ENCODE measurements at places on chromosomes 11 and 22.

- DNase-seq: no peak
Observed at GRCh38 chr22:42432818-42433217, 615 bp upstream of the NFAM1 start.

DNA sequence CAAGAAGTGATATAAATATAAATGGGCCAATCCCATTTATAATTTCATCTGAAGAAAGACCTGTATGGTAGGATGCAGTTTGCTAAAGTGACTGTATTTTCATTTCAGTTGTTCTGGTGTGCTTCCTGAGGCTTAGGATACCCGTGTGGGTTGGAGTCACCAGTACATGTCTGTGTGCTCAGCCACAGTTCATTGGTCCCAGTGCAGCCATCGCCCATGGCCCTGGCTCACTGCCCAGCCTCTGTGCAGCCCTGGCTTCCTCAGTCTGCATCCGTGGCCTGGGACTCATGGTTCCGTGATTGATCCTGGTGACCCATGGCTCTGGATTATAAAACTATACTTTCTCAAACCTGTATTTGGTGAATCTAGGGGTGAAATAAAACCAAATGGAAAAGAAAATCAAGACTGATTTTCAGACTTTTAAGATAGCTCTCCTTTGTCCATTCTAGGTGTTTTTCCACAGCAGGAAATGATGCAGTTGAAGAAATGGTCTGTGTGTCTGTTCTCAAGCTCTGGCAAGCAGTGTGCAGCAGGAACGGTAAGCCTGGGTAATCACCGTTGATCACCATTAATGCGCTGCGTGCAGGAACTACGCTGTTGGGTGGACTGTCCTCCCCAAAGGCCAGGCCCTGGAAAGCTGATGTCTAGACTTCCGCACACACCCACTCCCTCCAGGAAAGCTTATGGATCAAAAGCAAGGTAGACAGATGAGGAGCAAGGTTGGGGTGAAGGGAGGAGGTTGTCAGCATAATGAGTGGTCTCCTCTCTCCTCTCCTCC, 27.2 kb downstream of the TTC12 start:
- no peak for DNase-seq

- no peak for DNase-seq
Observed at GRCh38 chr22:23063539-23064380, 6.6 kb upstream of the GNAZ start.

DNA sequence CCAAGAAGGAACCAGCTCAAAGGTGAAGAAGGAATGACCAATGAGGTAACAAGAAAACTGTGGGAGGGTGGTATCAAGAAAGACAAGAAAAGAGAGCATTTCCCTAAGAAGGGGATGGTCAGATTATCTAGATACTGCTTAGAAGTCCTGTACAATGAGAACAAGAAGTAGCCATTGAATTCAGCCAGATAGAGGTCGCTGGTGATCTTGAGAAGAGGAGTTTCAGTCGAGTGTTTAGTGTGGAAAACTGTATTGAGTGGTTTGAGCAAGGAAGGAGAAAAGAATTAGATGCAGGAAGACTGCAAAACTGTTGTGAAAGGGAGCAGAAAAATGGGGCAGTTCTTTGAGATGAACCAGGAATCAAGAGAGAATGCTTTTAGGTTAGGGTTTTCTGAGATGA, 74.6 kb upstream of the FAT3 start:
- DNase-seq: no peak

DNA sequence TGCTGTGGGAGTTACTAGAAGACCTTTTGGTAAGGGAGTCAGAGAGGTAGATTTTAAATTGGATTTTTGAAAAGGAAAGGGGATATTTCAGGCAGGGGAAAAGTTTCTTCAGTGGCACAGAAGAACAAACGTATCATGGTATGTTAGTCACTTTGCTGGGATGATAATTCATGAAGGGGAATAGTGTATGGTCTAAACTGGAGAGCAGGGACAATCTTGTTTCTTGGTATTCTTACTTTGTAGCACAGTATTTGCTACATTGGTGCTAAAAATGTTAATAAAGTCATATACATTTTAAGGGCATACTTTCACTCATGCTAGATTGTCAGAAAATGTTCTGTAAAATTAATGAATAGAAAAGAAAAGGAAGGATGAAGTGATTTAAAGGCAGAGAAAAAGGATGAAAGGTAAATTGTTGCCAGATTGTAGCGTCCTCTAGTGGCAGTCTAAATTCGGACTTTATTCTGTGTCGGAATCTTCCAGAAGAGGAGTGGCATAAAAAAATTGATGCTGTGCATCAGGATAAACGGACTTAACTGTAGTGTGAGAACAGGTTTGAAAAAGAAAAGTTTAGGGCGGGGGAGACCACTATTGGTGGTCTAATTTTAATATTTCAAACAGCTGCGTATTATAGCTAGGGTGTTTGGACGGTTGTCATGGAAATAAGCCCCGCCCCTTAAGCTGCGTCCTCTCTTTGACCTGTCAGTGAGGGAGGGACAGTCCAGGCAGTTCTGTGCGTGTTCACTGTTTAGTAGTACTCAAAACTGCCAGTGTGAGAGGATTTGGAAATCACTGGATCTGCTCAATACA, at the start of gene BCO2:
BCO2 (plus strand) TSS at position 724 of the 810 bp plus-strand sequence. CDS start 90 bp downstream, outside the sequence.
- no peak for DNase-seq

GRCh38 chr11:77197626-77198320, 69.7 kb downstream of the MYO7A start:
- DNase-seq: no peak

- no peak for DNase-seq
Observed at GRCh38 chr22:41074941-41075710, 17.3 kb upstream of the EP300 start.

GRCh38 chr22:33357981-33358399, 299.8 kb upstream of the SYN3 start:
- DNase-seq: no peak

DNA sequence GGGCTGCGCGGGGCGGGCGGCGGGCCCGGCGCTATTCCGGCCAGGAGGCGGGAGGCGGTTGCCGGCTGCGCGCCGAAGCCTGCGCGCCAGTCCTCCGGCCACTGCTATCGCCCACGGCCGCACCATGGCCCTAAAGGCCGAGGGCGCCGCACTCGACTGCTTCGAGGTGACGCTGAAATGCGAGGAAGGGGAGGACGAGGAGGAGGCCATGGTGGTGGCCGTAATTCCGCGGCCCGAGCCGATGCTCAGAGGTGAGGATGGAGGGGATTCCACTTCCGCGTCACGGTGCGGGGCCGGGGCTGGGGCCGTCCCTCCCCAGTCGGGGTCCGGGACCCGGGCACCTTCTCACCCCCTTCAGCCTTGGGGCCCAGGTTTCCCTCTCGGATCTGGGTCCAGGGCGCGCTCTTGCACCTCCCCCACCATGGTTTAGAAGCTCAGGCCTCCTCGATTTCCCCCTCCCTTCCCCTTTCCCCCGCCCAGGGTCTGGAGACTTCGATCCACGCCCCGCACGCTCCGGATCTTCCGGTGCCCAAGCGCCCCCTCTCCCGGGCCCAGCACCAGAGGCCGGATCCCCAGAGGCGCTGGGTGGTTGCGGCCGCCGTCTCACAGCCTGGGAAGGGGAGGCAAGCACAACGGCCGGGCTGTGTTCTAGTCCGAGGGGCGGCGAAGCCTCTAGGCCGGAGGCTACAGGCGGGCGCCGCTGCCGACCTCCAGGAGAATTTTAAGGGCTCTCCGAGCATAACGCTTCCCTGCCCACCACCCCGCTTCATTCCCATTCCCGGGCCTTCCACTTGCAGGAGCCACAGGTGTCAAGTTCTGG, 517 bp downstream of the SPINDOC start:
- DNase-seq: peak; percentile 13

DNA sequence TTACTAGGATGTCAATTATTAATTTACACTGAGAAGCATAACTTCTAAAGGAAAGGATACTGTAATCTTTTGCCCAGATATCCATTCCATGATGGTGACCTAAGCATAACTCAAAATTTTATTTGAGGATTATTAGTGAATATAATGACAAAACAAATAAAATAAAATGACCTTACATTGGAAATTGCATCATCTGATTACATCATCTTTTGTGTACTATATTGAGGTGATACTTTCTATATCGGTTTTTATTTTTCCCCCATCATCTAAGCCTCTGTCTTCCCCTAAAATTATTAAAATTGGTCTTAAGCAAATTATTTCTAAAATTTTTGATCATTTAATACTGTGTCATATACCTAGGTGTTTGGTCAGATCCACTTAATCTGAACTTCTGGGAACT, 150.1 kb upstream of the CTSC start:
- no peak for DNase-seq

DNA sequence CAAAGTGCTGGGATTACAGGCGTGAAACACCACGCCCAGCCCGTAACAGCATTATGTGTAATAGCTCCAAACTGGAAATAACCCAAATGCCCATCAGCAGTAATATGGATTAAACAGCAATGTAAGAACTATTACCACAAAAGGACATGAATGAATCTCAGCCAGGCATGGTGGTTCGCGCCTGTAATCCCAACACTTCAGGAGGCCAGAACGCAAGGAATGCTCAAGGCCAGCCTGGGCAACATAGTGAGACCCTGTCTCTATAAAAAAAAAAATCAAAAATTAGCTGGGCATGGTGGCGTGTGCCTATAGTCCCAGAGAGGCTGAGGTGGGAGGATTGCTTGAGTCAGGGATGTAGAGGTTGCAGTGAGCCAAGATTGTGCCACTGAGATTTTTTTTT, 3.1 kb upstream of the DPF2 start:
- no peak for DNase-seq

- DNase-seq: no peak
Observed at GRCh38 chr11:27871056-27871455, 170.8 kb upstream of the BDNF start.

DNA sequence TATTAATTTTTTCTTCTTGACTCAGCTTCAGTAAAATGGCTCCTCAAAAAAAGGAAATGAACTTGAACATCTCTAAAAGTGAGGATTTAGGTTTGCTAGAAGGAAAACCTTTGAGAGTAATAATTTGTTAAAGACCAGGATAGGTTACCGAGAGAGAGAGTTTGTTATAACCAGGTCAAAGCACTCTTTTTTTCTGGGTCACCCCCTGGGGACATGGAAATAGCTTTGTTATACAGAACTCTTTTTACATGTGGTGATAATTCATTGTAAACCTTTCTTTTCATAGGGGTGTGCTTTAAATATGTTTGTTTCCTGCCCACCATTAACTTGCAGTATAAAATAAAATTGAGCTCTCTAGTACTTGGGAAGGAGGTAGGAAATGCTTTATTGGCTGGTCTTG, 47.7 kb downstream of the DNAJC24 start:
- DNase-seq: no peak

GRCh38 chr11:94297985-94298576, 6.3 kb upstream of the IZUMO1R start:
- DNase-seq: no peak

- DNase-seq: no peak
Observed at GRCh38 chr11:78916759-78917158, 342.1 kb upstream of the NARS2 start.

DNA sequence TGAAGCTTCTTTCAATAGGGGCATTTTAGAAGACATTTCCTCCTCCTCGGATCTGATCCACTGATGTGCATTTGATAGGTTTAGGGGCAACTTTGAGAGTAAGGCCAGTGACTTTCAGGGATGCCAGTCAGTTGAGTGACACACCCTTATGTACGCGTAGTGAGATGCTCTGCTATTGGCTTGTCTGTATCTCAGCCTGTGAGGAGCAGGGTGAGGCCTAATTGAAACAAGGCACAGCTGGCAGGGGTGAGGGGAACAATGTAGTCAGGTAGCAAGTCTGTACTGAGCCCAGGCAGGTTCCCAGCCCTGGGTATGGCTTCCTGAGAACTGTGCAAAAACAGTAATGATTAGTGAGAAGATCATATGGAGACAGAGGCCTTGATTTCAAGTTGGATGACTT, 61.5 kb downstream of the STIM1 start:
- DNase-seq: no peak
